ENCODE measurements at places on chromosomes 12 and 14.

- peak; percentile 93 for DNase-seq
These were observed 82.2 kb upstream of the CPSF6 start for GRCh38 chr12:69157023-69157655.

DNA sequence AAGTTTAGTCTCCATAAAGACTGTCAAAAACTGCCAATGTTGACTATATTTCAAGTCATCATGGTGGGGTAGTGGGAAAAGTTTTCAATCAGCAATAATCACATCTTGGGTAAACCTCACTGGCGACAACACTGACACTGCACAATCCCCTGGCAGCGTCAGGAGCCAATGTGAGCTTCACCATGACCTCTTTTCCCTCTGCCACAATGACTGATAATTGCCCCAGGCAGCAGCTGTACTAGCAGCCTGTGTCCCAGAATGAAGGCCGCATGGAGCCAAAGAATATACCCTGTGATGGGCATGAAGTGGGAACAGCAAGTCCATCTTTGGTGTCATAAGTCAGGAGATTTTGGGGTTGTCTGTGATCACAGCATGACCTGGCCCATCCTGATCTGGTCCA is 5.3 kb downstream of the MMAB start:
- no peak for DNase-seq

DNA sequence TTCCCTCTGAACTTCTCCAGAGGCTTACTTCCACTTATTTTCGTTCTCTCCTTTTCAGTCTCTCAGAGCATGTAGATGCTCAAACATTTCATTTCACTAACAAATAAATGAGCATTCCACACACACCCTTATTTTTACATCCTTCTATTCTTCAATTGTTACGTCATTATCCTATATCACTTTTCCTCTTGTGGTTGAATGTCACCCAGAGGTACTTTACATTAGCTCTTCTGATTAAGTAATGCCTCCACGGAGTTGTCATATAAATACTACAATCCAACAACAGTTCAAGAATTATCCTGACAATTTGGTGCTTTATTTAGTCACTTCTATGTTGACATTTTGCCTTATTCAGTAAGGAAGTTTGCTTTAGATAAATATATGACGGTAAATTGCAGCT is 18.4 kb downstream of the FAR2 start:
- no peak for DNase-seq

DNA sequence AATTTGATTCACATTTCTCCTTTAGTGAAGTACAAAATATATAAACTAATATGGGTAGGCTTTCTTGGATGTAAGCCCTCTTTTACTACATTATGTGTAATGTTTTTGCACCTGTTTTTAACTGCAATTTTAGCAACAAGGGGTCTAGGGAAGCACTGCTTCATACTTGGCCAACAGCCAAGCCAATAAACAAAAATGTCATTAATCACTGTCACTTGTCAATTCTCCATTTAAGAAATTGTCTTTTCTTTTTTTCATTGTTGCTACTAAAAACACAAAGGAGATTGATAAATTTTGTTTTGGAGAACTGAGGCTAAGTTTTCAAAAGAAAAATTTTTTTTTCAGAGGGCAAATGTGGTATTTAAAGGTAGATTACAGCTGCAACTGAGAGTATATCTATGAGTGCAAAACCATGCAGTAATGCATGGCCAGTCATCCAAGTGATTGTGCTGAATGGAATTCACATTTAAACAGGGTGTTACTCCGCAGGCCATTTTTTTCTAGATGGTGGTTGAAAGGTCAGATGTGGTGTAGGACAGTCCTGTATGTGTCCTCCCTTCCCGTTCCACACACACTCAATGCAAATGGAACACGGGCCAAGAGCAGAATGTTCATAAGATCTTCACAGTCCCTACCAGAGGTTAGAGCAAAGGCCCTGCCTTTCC is 503.0 kb upstream of the LMO3 start:
- no peak for DNase-seq

GRCh38 chr12:117497407-117497806 is 136.0 kb upstream of the NOS1 start:
- no peak for DNase-seq

DNA sequence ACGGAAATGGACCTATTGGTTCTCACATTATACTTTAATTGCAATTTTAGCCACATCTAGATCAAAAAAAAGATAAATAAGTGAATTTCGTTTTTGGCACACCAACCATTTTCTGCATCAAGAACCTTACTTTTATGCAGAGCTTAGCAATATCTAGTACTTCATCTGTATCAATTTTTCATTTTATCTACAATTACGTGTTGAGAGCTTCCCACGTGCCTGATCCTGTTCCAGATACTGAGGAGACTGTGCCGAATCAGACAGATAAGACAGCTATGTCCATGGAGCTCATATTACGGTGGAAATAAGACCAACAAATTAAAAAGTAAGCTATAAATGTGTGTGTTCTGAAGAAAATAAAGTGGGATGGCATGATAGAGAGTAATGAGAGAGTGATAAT is 101.6 kb downstream of the MGAT4C start:
- no peak for DNase-seq

DNA sequence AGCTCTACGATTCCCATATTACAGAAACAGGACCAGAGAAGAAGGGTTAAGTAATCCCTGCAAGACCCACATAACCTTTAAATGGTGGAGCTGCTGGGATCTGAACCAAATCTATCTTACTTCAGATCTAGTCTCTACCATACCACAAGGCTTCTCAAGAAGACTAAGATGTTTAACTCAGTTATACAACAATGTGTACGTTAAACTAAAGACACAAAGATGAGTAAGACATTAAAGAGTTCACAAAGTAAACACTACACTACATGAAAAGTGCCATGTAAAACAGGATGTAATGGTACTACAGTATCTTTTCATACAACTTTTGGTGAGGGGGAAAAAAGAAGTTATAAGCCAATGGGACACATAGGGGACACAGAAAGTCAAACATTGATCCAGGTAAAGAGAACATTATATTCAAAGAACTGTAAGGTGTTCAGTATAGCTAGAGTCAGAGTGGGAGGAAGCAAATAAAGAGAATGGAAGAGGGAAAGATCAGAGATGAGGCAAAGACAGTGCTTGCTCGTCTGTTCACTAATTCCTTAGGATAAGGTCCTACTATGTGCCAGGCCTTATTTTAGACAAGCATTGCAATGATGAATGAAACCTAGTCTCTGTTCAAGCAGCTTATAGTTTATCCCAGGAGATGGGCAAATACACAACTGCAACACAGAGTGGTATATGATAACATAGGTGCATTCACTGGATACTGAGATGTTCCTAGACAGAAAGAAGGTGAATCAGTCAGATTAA is 7.7 kb downstream of the TMED10 start:
- DNase-seq: no peak

- peak; percentile 73 for DNase-seq
These were observed 3.6 kb upstream of the P2RX2 start for GRCh38 chr12:132614861-132615578.

DNA sequence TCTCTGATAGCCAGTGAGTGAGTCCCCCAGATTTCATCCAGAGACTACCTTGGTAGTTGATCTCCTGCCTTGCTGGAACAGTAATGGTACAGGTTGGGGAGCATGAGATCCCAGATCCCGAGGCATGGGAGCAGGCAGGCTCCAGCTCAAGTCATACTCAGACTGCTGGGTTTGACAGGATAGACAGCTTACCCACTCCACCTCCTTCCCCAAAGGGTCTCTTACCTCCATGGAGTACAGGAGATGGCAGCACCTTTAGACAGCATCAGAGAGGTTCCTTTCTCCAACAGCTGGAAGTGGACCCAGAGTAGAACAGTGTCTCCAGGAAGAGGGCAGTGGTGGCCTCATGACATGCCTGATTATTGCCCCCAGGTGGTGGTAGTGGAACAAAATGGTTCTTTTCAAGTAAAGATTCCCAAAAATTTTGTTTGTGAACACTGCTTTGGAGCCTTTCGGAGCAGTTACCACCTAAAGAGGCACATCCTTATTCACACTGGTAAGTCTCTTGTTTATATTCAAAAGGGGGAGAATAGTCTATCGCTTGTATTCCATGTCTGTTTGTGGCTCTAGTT is 4.9 kb upstream of the CSAD start:
- no peak for DNase-seq

DNA sequence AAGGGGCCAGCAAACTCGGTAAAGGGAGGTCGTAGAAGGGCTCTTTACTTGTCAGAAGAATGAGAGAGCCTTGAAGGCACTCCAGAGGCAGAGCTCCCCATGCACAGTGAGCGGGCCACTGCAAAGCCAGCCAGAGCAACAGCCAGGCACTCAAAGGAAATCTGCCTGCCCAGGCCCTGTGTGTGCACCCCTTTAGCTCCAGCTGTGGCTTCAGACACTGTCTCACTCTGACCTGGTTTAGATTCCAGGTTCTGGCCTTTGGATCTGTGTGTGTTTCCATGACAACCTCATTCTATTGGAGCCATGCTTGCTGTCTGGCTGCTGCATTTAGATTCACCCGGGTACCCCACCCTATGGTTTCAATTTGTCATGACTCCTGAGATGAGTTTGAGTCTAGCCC is 170.3 kb downstream of the CAPZA3 start:
- DNase-seq: no peak
